Right lobe of liver (tissue), 6 donors: ENCODE measurements at places on chromosomes 7 and 10. TPM values are rescaled to one million over a fixed set of nuclear protein-coding genes. Genes with fewer than 3 reads are reported as not detected.

ASIC3 gene
- 1.1 TPM for total RNA-seq

NUTM2B gene
- 0.31 TPM for total RNA-seq

BTAF1 gene
- total RNA-seq: 17.3 TPM

ADAM8 gene
- total RNA-seq: 4.4 TPM

GAD2 gene
- total RNA-seq: not detected

HOXA7 gene
- total RNA-seq: not detected

WNT8B gene
- total RNA-seq: not detected
